HFFc6 (cell line): ENCODE measurements at places on chromosomes 3 and 15. TPM values are rescaled to one million over a fixed set of nuclear protein-coding genes. Genes with fewer than 3 reads are reported as not detected.
A peak's percentile ranks its signal among the peaks of the same experiment; 100 is the strongest.

- DNase-seq, result no peak
Measured at GRCh38 chr3:59605318-59605717, 555.5 kb upstream of the CFAP20DC start.

DNA sequence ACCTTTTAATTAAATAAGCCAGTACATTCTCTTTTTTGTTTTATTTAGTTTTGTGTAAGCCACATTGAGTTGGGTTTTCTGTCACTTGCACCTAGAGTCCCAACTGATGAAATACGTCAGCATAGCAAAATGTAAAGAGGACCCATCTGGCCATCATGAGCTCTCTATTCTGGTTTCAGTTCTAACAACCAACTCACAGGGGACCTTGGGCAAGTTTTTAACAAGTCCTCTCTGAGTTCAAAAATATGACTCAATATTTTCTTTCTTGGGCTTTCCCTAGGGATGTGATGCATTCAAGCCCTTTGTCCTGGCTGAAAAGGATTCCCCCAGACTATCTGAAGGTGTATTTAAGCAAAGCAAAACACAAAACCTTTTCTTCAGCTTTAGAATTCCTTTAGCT, 32.9 kb downstream of the PLCH1 start:
- no peak for DNase-seq

DNA sequence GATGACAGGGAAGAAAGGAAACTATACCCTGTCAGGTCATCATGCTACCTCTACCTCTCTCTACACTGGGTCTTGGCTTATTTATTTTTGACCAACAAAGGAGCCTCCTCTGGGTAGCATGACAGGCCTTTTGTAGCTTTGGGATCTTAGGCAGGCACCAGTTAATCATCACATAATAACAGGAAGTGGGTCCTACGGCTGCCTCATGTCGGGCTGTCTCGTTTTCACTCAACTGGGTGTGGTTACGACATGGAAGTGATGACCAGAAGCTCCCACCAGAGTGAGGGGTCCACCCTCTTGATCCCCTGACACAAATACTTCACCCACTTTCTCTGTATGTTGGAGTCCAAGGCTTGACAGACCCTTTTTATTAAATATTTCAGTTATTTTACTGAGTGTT, 105.3 kb downstream of the CD47 start:
- DNase-seq, result no peak

DNA sequence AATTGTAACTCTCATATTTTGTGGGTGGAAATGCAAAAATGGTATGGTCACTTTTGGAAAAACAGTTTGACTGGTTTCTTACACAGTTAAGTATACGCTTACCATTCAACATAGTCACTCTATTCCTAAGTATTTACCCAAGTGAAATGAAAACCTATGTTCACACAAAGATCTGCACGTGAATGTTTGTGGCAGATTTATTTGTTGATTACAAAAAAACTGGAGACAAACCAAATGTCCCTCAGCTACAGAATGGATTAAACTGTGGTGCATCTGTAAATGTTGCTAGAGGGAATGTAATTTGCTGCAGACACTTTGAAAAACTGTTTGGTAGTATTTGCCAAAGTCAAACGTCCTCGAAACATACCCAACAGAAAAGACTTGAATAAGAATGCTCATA, 29.3 kb downstream of the ACKR2 start:
- no peak for DNase-seq

GRCh38 chr15:91358405-91358804, 258.3 kb downstream of the SV2B start:
- DNase-seq, result no peak

DNA sequence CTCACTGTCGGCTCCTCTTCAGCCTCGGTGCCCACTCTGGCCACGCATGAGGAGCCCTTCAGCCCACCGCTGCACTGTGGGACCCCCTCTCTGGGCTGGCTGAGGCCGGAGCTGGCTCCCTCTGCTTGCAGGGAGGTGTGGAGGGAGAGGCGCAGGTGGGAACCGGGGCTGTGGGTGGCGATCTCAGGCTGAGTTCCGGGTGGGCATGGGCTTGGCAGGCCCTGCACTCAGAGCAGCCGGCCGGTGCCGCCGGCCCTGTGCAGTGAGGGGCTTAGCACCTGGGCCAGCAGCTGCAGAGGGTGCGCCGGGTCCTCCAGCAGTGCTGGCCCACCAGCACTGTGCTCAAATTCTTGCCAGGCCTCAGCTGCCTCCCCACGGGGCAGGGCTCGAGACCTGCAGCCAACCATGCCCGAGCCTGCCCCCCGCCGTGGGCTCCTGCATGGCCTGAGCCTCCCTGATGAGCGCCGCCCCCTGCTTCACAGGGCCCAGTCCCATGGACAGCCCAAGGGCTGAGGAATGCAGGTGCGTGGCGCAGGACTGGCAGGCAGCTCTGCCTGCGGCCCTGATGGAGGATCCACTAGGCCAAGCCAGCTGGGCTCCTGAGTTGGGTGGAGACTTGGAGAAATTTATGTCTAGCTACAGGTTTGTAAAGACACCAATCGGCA, 899.1 kb downstream of the SI start:
- DNase-seq, result no peak

- DNase-seq, result peak; percentile 43
Measured at GRCh38 chr15:58438956-58439355, 7.2 kb downstream of the LIPC start.

CADM2 gene
- not detected in 3 replicates for total RNA-seq
